ENCODE measurements at places on chromosomes 13 and 19.

DNA sequence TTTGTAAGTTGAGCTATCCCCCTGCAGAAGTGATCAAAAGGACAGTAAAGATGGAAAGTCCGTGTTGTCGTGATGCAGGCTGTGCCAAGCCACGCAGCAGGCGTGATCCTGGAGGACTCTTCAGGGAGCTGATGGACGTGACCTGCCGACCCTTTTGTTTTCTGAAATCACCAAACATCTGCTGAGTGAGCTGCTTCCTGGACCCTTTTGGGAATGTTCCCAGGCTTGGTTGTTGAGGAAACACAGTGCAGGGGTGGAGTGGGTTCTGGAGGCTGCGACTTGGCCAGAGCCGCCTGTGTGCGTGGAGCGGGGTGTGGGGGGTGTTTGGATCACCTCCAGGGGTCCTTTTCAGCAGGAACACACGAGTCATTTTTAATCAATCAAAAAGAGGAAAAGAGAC lies 15.4 kb upstream of the CPAMD8 start:
- DNase-seq = no peak

DNA sequence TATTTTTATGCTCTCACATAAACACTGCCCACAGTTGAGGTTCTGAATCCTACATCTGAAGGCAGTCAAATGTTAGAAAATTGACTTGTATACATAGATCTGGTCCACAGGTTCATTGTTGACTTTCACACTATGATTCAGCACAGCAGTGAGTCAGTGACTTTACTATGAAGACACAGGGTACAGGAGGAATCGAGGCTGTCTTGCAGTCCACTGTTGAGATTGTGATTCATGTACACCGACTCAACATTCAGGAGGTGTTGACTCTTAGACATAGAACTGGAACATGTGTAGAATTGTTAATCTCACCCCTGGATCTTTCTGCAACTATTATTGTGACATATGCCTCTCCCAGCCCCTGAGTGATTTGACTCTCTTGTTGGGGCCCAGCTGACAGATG lies 74.3 kb upstream of the ZNF43 start:
- DNase-seq = no peak

DNA sequence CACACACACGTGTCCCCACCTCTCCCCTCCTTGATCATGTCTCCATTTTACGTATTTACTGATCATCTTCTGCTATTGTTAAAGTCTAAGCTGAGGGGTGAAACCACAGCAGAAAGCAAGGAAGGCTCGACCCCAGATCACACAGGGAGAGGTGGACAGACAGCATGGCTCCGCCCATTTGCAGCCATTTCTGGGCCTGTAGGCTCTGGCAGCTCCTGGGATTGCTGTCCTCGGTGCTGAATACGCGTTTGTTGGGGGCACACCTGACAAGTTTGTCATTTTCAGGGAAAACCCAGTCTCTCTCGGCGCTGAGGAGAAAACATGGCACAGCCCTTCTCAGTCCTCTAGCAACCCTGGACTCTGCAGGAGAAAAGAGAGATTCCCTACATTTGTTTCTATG lies 8.0 kb downstream of the TMEM86B start:
- no peak for DNase-seq

- no peak for DNase-seq
Measured at GRCh38 chr13:73254827-73255226, 196.0 kb downstream of the KLF5 start.

- DNase-seq = no peak
Measured at GRCh38 chr13:50379584-50379983, 364.3 kb downstream of the KCNRG start.

GRCh38 chr13:25971459-25972145 lies 80.2 kb downstream of the SHISA2 start:
- no peak for DNase-seq

GRCh38 chr19:35136977-35137702 lies 1.5 kb upstream of the FXYD1 start:
- no peak for DNase-seq
